ENCODE measurements at places on chromosomes 11 and 22. TPM values are rescaled to one million over a fixed set of nuclear protein-coding genes. Genes with fewer than 3 reads are reported as not detected.
A peak's percentile ranks its signal among the peaks of the same experiment; 100 is the strongest.

GRCh38 chr11:110196884-110197420, 99.5 kb downstream of the RDX start:
- no peak for DNase-seq
- H3K27ac ChIP-seq, result no peak overlapping the region
- H3K4me1 ChIP-seq, result no peaks in the 10 kb centered on the region
- peaks cover 2% of the 10 kb centered on the region for H3K27me3 ChIP-seq
- H3K4me3 ChIP-seq, result no peak overlapping the region

- H3K36me3 ChIP-seq, result no peaks in the 10 kb centered on the region
- H3K4me3 ChIP-seq, result no peak overlapping the region
- H3K4me1 ChIP-seq, result no peaks in the 10 kb centered on the region
- no peaks in the 10 kb centered on the region for H3K27me3 ChIP-seq
- DNase-seq, result no peak
- H3K27ac ChIP-seq, result no peak overlapping the region
Measured at GRCh38 chr11:110818032-110818687, 105.9 kb upstream of the ARHGAP20 start.

GRCh38 chr11:16999116-16999515, 15.1 kb downstream of the PLEKHA7 start:
- peaks cover 4% of the 10 kb centered on the region for H3K27me3 ChIP-seq
- H3K36me3 ChIP-seq, result no peaks in the 10 kb centered on the region
- no peak overlapping the region for H3K27ac ChIP-seq
- H3K4me3 ChIP-seq, result no peak overlapping the region
- DNase-seq, result no peak
- no peaks in the 10 kb centered on the region for H3K4me1 ChIP-seq

- H3K4me1 ChIP-seq, result no peaks in the 10 kb centered on the region
- H3K27me3 ChIP-seq, result no peaks in the 10 kb centered on the region
- H3K4me3 ChIP-seq, result no peak overlapping the region
- H3K27ac ChIP-seq, result no peak overlapping the region
Measured at GRCh38 chr11:103893371-103893770, 143.1 kb upstream of the DDI1 start.

- peak; percentile 80 for DNase-seq
- peaks cover 20% of the 10 kb centered on the region for H3K27me3 ChIP-seq
- H3K27ac ChIP-seq, result no peak overlapping the region
- H3K36me3 ChIP-seq, result no peaks in the 10 kb centered on the region
- H3K4me3 ChIP-seq, result no peak overlapping the region
- H3K4me1 ChIP-seq, result peaks cover 11% of the 10 kb centered on the region
Measured at GRCh38 chr11:67356864-67357561, 3.7 kb upstream of the POLD4 start.

DNA sequence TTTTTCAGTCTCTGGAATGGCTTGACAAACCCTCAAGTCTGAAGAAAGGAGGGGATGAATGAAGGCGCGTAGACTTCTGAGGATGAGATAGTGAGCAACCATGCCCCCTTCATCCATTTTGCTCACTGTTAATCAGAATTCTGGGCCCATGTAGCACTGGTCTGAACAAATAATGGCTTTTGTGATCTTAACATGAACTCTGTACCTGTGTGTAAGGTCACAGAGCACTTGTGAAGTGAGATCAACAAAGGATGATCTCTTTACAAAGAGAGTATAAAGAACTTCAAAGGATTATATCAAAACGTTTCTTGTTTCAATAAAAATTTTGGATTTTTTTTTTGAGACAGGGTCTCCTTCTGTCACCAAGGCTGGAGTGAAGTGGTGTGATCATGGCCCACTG, 976.7 kb downstream of the OPCML start:
- no peaks in the 10 kb centered on the region for H3K4me1 ChIP-seq
- H3K4me3 ChIP-seq, result no peak overlapping the region
- no peaks in the 10 kb centered on the region for H3K27me3 ChIP-seq
- H3K27ac ChIP-seq, result no peak overlapping the region

LRRN4CL gene
- 1.8 TPM for total RNA-seq

WBP2NL gene
- not detected for total RNA-seq

PACSIN3 gene
- total RNA-seq, result 2.2 TPM

CREB3L1 gene
- total RNA-seq, result 6.1 TPM

CHRM1 gene
- total RNA-seq, result not detected

Measured in glutamatergic neuron (in vitro differentiated cells).